ENCODE measurements at places on chromosomes 7 and 10.

- DNase-seq = no peak
Measured at GRCh38 chr10:104427989-104428388, 74.4 kb downstream of the CFAP58 start.

DNA sequence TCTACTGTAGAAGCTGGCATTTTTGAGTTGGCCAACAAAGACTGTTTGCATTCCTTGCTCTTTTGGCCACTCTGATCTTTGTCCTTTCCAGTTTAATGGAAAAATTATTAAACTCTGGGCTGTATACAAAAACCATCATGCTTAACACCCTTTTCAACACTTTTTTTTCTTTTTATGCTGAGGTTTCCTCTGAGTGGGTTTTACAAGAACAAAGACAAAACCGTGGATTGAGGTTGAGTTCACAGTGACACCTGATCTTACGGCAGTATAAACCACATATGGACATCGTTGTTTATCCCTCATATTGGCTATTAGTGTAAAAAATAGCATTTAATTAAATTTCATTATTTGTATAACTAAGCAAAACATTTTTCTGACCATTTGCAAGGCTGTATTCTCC lies 21.8 kb downstream of the MGAM start:
- no peak for DNase-seq

DNA sequence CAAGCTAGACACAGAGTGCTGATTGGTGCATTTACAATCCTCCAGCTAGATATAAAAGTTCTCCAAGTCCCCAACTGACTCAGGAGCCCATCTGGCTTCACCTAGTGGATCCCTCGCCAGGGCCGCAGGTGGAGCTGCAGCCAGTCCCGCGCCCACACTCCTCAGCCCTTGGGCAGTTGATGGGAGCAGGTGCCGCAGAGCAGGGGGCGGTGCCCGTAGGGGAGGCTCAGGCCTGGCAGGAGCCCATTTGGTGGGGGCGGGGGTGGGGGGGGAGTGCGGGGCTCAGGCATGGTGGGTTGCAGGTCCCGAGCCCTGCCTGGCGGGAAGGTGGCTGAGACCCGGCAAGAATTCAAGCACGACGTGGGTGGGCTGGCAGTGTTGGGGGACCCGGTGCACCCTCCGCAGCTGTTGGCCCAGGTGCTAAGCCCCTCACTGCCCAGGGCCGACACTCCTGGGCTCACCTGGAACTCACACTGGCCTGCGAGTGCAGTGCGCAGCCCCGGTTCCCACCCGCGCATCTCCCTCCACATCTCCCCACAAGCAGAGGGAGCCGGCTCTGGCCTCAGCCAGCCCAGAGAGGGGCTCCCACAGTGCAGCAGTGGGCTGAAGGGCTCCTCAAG lies 101.7 kb downstream of the ZNF438 start:
- no peak for DNase-seq

GRCh38 chr7:104010052-104010909 lies 20.8 kb upstream of the RELN start:
- DNase-seq = no peak

DNA sequence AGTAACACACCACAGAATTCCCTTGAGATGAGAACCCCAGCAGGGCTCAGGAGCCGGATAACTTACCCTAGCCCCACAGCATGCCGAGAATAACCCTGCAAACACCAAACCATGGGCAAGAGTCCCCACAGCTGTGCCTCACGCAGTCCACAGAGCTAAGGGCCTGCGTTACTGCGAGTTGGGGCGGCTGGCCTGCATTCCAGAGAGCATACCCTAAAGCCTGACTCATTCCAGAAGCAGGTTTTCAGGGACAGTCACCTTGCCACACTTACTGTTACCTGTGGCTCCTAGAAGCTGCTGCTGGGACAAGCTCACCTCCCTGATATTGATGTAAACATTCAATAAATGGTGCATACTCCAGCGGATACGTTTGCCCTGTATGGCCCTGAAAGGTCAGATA lies 18.6 kb downstream of the FGFR2 start:
- no peak for DNase-seq

DNA sequence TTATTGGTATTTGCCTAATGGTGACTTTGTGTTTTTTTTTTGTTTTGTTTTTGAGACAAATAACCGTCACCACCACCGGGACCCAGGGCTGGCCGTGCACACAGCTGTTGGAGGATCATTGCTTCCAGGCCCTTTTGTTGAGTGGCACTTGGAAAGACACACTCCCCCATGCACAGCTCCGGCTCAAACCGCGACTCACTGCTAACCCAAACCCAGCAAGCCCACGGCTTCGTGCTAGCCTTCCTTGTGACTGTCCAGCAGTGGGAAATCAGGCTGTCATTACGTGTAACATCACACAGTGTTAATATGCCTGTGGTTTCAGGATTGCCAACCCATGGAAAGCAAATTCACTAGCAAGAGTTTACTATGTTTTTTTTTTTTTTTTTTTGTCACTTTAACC lies 17.4 kb downstream of the BNIP3 start:
- DNase-seq = no peak

- no peak for DNase-seq
Measured at GRCh38 chr7:24921362-24921679, 58.7 kb downstream of the OSBPL3 start.

DNA sequence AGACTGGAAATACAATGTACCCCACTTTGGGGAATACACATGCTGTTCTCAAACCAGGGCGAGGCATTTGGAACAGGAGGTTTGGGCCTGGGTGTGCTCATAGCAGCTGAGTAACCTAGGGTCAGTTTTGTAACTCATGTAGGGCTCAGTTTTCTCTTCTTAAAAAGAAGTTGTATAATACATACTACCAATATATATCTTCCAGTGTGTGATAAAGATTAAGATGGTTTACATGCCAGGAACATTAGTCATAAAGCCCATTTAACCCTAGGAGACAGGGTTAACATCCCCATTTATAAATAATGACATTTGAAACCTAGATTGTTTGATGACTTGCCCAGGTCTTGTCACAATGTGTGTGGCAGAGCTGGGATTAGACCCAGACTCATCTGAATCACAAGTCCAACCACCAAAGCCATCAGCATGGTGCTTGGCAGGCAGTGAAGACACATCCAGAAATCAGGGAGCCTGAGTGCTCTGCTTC lies 6.0 kb downstream of the AKR1B10 start:
- no peak for DNase-seq

DNA sequence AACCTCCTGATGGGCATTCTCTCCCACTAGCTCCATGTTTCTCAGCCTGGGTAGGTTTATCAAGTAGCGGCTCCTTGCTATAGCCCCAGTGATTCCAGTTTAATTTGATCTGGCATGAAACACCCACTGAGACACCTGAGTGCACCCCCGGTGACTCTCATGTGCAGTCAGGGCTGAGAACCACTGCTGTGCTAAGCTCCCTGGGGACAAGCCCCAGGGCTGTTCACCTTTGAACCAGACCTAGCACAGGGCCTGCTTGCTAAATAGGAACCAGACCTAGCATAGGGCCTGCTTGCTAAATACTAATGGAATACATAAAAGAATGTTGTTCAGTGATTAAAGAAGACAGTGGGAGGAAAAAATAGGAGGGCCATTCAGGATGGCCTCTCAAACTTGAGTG lies 167.6 kb downstream of the JAZF1 start:
- DNase-seq = no peak

DNA sequence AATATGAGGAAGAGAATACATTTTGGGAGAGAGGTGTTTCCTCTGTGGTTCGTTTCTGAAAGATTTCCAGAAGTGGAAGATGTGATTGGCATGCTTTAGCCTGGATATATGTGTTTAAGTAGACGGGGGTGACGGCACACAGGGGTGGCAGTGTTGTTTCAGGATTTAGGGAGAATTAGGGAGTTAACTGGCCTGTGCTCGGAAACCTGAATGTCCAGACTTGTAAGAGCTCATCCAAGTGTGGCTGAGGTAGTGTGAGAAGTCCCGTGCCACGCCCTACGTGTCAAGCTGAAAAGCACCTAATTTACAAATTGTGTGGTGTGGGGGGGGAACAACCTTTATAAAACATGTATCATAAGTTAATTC lies 1.1 kb downstream of the RALA start:
- DNase-seq = peak; percentile 9

DNA sequence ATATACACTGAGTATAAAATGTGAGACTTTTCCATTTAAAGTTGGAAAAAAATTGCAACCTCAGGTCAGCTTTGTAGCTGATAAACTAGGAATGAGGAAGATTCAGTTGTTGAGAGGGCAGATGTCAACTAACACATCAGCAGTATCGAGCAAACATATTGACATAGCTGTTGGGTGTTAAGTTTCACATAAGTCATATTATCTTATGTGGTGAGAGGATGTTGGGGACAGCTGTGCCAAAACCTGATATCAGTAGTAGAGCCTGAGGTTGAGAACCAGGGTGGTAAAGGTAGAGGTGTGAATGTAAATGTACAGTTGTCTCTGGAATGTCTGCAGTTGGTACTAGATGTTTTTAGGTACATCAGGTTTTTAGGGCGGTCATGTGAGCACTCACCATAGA lies 5.0 kb downstream of the ZRANB1 start:
- DNase-seq = no peak

GRCh38 chr10:71216363-71216695 lies 4.0 kb downstream of the UNC5B start:
- no peak for DNase-seq

DNA sequence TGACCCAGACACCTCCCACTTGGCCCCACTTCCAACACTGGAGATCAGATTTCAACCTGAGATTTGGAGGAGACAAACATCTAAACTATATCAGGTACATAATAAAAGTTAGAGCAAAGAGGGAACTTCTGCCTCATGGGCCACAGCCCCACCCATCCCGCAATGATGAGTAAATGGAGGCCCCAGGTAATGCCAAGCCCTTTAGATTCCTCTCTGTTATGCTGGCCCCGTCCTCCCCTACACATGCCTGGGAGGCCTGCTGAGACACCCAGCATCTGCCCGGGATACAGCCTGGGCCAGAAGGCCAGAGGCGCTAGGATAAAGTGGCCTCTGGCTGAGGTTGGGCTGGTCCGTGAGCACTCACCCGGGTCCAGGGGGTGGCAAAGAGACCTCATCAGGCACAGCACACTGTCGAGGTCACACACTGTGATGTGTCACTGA lies 185.5 kb upstream of the SH2B2 start:
- no peak for DNase-seq

GRCh38 chr10:109913306-109913892 lies 9.9 kb downstream of the XPNPEP1 start:
- no peak for DNase-seq

GRCh38 chr10:114095559-114096337 lies 52.1 kb downstream of the ADRB1 start:
- no peak for DNase-seq

DNA sequence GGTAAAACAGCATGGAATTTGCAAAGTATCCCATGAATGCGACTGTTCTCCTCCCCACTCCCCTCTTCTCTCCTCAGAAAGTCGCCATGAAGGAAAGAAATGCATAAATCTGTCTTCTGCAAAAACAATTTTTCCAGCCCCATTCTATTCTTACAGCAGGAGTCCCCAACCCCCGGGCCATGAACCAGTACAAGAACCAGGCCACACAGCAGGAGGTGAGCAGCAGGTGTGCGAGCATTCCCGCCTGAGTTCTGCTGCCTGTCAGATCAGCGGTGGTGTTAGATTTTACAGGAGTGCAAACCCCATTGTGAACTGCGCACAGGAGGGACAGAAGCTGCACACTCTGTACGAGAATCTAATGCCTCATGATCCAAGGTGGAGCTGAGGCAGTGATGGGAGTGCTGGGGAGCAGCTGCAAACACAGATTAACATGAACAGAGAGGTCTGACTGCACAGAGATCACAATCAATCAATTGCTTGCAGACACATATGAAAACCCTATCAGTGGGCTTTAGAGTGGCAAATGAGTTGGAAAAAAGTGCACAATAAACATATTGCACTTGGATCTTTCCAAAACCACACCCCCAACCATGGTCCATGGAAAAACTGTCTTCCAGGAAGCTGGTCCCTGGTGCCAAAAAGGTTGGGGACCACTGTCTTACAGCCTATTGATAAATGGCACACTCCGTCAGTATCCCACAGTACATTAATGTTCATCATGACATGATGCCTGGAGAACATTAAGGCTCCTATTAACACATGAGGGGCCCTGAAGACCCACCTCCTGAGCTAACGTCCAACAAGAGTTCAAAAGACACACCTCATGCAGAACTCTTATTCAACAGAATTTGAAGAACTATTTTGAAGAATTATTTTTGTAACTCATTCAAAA lies 205.0 kb downstream of the PTPRN2 start:
- DNase-seq = no peak

GRCh38 chr10:7488418-7488829 lies 77.6 kb upstream of the SFMBT2 start:
- DNase-seq = no peak

DNA sequence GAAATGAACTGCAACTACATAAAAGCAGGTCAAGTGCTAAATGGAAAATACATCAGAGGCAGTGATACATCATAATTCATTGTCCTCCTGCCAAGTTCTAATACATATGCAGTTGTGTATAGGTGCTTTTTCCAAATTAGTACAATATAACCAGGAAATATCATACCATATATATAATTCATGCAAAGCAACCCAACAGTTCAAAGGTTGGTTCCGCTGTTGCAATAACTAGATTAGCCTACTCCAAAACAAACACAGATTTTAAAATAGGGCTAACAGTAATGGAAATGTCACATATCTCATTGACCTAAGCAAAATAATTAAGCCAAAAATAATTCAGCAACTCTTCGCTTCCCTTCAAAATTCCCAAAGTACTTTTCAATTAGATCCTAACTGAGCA lies 88.9 kb upstream of the NEBL start:
- DNase-seq = no peak

DNA sequence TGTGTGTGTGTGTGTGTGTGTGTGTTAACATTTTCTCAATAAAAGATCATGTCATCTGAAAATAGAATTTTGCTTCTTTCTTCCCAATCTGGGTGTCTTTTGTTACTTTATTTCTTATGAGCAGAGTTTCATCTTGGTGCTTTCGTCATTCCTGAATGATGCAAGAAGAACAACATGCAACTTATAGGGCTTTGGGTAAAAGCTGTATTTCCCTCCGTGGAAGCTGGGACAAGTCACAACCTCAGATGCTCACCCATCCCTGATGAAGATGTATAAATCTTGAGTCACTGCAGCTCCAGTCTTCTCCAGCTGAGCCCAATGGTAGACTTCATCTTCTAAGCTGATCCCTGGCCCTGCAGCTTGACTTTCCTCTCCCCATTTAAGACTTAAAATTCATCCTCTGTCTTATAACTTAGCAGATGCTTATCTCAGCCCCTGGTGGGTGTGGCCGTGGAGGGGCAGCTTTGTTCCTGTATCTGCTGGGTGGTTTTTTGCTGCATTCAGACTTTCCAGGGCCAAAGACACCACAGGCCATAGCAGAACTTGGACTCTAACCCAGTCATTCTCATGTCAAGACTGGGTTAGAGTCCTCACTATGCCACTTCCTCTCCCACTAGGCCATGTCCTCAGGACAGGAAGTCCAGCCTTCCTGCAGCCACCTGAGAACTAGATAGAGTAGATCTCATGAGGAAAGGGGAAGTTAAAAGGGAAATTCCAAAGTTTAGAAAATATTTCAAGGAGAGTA lies 356.4 kb downstream of the TNS3 start:
- DNase-seq = no peak

- DNase-seq = no peak
Measured at GRCh38 chr10:69080226-69080625, 7.7 kb upstream of the SRGN start.

GRCh38 chr10:125129076-125129458 lies 31.3 kb downstream of the CTBP2 start:
- DNase-seq = no peak

GRCh38 chr10:52915391-52915790 lies 142.8 kb upstream of the MBL2 start:
- no peak for DNase-seq
